ENCODE measurements at places on chromosomes 12 and 14.

- DNase-seq: no peak
These were observed 9.1 kb upstream of the FBLN5 start for GRCh38 chr14:91956616-91957015.

DNA sequence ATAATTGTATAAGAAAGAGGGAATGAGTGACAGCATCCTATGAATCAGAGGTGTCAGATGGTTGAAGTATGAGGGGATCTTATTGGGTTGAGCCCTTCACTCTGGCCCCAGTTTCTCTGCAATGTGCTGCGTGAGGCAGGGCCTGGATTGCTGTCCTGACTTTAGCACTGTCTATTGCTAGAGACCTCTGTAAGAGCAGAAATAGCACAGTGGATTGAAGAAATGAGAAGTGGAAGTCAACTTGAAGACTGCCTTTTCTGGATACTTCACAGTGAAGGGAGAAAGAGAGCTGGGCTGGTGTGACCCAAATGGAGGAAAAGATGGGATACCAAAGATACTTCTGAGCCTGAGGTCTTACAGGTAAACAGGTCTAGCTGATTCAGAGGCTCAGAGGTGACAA lies 5.8 kb downstream of the ASCL4 start:
- peak; percentile 25 for DNase-seq

DNA sequence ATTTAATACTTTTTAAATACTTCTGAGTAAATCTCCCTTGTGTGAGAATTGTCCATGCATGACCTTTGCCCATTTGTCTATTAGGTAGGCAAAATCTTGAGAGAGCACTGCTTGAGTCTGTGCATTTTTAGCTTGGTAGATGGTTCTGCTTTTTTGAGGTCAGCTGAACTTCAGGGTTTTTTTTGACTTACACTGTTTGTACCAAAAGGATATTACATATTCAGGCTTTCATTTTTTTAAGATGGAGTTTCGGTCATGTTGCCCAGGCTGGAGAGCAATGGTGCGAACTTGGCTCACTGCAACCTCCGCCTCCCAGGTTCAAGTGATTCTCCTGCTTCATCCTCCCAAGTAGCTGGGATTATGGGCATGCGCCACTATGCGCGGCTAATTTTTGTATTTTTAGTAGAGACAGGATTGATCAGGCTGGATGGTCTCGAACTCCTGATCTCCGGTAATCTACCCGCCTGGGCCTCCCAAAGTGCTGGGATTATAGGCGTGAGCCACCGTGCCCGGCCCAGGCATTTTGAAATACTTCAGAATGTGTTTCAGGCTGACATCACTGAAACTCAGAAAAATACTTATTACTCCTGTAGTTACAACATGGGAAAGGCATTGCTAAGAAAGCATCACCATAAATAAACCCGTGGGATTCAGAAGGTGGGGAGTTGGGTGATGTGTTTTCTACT lies 11.1 kb downstream of the RASSF3 start:
- peak; percentile 12 for DNase-seq

GRCh38 chr12:105257321-105257728 lies 21.4 kb upstream of the APPL2 start:
- no peak for DNase-seq

- no peak for DNase-seq
These were observed 51.5 kb upstream of the DYNC1H1 start for GRCh38 chr14:101912841-101913240.

- no peak for DNase-seq
These were observed 12.7 kb downstream of the ERP29 start for GRCh38 chr12:112025808-112026375.

DNA sequence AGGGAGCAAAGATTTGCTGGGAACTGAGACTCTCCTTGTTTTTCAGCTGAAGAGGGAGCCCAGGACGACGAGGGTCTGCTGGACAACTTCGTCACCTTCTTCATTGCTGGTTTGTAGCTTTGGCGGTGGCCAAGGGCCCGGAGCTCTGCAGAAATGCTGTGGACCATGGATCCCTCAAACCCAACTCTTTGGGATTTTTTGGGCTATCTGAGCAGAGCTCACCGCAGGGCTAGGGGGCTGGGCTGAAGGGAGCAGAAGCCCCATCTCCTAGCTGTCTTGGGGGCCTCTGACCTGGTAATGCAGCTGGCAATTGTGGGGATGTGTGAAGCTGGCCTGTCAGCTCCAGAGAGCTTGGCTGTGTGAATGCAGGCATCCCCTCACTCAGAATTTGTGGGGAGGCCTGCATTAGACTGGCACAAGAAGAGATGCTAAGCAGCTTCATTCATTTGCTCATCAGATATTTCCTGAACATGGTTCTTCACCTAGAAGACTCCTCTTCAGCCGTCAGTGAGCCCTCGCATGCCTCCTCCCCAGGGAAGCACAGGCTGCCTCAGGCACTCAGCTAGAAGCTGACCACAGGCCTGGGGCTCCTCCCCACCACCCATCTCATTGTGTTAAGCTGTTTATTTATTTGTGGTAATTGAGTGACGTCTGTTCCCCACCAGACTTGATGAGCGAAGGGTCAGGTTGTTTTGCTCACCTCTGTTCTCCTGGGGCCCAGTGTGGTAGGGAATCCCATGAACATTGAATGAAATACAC lies 32.2 kb downstream of the CYP46A1 start:
- no peak for DNase-seq

GRCh38 chr14:91410771-91411536 lies 6.7 kb downstream of the CCDC88C start:
- no peak for DNase-seq

GRCh38 chr14:75537071-75537470 lies 14.8 kb downstream of the BATF start:
- DNase-seq: no peak

All from Ammon's horn (tissue), 1 donor.